ENCODE measurements at places on chromosomes 13 and 19. TPM values are rescaled to one million over a fixed set of nuclear protein-coding genes. Genes with fewer than 3 reads are reported as not detected.

CPB2 gene
- not detected for total RNA-seq

- no peak overlapping the region for H3K27ac ChIP-seq
- no peaks in the 10 kb centered on the region for H3K36me3 ChIP-seq
- DNase-seq, result no peak
- no peaks in the 10 kb centered on the region for H3K27me3 ChIP-seq
These were observed 134.5 kb upstream of the KL start for GRCh38 chr13:32881777-32882145.

DNA sequence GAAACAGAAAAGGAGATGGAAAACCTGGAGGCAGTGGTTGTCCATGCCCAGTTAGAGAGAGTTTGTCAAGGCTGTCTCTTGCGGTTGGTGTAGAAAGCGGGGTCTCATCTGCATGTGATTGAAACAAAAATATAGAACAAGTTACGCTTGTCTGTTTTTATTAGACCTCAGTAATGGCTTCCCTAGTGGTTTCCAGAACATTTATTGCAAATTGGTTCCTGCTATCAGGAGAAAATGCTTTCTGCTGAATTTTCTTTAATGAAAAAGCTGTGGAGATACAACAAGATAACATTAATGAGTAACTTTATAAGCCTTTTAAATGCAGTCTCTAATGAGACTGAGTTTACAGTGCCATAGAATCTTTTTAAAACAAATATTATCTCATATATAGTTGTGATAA is 378.0 kb downstream of the DACH1 start:
- H3K4me3 ChIP-seq, result no peak overlapping the region
- no peaks in the 10 kb centered on the region for H3K36me3 ChIP-seq
- no peaks in the 10 kb centered on the region for H3K4me1 ChIP-seq

RYR1 gene
- 0.19 TPM for total RNA-seq

- H3K4me1 ChIP-seq, result no peaks in the 10 kb centered on the region
- no peaks in the 10 kb centered on the region for H3K27me3 ChIP-seq
- H3K27ac ChIP-seq, result no peak overlapping the region
- peaks cover 33% of the 10 kb centered on the region for H3K36me3 ChIP-seq
- DNase-seq, result no peak
These were observed 22.6 kb downstream of the SUGP1 start for GRCh38 chr19:19297759-19298158.

C1QTNF9 gene
- total RNA-seq, result not detected

GRCh38 chr13:80441968-80442367 is 101.0 kb upstream of the SPRY2 start:
- no peaks in the 10 kb centered on the region for H3K27me3 ChIP-seq
- no peaks in the 10 kb centered on the region for H3K4me1 ChIP-seq
- H3K4me3 ChIP-seq, result no peak overlapping the region
- no peak overlapping the region for H3K27ac ChIP-seq
- no peaks in the 10 kb centered on the region for H3K36me3 ChIP-seq

GRCh38 chr19:3519126-3519525 is 13.0 kb downstream of the FZR1 start:
- H3K4me3 ChIP-seq, result no peak overlapping the region
- no peak overlapping the region for H3K27ac ChIP-seq
- peaks cover 19% of the 10 kb centered on the region for H3K4me1 ChIP-seq
- no peaks in the 10 kb centered on the region for H3K27me3 ChIP-seq

- DNase-seq, result no peak
- peaks cover 2% of the 10 kb centered on the region for H3K4me1 ChIP-seq
- H3K4me3 ChIP-seq, result no peak overlapping the region
- peaks cover 30% of the 10 kb centered on the region for H3K27me3 ChIP-seq
These were observed 3.8 kb downstream of the PPP1R14A start for GRCh38 chr19:38252385-38252784.

GRCh38 chr19:17063428-17063827 is 11.8 kb downstream of the HAUS8 start:
- H3K4me3 ChIP-seq, result no peak overlapping the region
- peaks cover 29% of the 10 kb centered on the region for H3K4me1 ChIP-seq
- no peak for DNase-seq

DNA sequence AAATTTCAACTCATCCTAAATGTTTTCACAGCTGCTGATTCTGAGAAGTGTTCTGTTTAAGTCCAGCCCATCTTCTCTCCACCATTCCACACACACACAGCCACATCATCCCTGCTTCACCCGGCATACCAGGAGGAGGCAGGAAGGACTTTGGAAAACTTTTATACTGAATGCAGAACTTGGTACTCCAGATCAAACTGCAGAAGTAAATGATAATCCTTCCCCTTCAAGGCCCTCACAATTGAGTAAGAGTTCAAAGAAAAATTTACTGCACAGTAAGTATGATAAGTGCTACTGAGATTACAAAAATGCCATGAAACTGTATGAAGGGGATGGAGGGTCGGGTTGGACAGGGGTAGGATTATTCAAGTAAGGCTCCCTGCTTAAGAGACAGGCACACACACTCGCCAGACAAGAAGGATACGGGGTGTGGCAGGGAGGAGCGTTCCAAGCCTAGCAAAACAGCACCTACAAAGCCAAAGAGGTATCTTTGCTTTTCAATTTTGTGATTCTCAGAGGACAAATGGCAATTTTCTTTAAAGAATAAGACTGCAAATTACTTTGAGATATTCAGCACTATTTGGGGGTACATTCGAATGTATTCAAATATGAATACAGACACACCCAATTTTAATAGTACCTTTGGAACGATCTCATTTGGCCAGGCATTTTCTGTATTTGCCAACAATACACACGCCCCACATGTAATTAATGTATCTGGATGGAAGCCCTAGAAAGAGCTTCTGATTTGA is 2.5 kb downstream of the USP12 start:
- H3K4me3 ChIP-seq, result peak overlapping the region; percentile 98
- peaks cover 59% of the 10 kb centered on the region for H3K4me1 ChIP-seq
- peaks cover 4% of the 10 kb centered on the region for H3K36me3 ChIP-seq

LENG1 gene
- 4.1 TPM for total RNA-seq

ZNF426 gene
- 18.6 TPM for total RNA-seq

- peaks cover 4% of the 10 kb centered on the region for H3K27me3 ChIP-seq
- H3K4me3 ChIP-seq, result no peak overlapping the region
- no peak overlapping the region for H3K27ac ChIP-seq
- H3K36me3 ChIP-seq, result no peaks in the 10 kb centered on the region
- no peak for DNase-seq
- no peaks in the 10 kb centered on the region for H3K4me1 ChIP-seq
These were observed 204.3 kb upstream of the IPO5 start for GRCh38 chr13:97749174-97749573.

DNA sequence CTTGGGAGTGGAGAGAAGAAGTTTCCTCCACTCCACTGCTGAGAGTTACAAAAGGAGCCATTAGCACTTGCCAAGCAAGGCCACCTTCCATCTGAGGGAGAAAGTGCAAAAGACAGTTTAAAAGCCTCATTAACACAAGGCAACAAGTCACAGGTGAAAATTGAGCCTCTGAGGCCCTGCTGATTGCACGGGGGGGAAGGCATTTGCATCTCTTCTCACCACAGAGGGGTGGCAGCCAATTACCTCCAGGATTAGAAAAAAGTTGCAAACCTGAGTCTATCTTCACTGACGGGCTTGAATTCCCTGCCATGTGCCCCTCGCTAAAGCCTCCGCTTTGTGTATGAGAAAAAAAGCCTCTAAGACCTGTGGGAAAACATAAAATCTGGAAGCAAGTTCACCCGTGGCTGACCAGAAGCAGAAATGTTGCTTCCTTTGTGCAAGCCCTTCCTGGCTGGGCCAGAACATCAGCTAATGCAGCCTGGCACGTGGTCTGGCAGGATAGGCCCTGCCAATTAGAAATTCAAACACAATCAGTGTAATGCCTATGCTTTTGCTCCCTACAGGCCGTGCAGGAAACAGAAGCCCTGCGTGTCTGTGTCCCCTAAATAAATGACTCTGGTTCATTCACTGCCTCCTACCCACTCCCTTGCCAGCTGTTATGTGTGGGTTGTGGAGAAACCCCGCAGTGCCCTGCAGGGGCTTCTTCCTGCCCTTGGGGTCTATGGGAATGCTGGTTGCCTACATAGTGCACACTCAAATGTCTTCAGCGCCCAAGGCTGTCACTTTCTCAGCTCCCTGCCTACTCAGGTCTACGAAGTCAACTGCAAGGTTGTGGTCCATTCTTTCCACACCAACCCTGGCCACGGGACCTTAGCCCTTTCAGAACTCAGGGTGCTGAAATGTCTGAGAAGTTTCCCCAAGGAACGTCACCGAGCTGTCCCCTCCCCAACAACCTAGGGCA is 150.2 kb downstream of the UQCRFS1 start:
- no peaks in the 10 kb centered on the region for H3K36me3 ChIP-seq
- peaks cover 5% of the 10 kb centered on the region for H3K27me3 ChIP-seq
- H3K4me3 ChIP-seq, result no peak overlapping the region

GRCh38 chr19:11130824-11131455 is 24.6 kb downstream of the SPC24 start:
- H3K36me3 ChIP-seq, result peaks cover 41% of the 10 kb centered on the region
- H3K27ac ChIP-seq, result peak overlapping the region; percentile 29
- H3K4me1 ChIP-seq, result no peaks in the 10 kb centered on the region
- H3K27me3 ChIP-seq, result no peaks in the 10 kb centered on the region
- no peak overlapping the region for H3K4me3 ChIP-seq

DNA sequence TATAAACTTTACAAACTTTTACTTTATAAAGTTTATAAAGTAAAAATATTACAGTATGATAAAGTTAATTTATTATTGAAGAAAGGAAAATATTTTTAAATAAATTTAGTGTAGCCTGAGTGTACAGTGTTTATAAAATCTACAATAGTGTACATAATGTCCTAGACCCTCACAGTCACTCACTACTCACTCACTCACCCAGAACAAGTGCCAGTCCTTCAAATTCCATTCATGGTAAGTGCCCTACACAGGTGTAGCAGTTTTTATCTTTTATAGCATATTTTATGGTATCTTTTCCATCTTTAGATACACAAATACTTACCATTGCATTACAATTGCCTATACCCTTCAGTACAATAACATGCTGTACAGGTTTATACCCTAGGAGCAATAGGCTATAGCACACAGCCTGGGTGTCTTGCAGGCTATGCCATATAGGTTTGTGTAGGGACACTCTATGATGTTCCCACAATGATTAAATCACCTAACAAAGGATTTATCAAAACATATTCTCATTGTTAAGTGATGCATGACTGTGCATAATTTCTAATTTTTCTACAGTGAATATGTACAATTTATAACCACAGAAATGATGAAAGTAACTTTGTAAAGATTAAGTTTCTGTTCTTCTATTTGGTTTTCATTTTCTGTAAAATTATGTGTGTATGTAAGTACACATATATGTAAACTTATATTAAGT is 98.0 kb downstream of the SPRY2 start:
- no peak overlapping the region for H3K4me3 ChIP-seq
- no peaks in the 10 kb centered on the region for H3K27me3 ChIP-seq
- no peak for DNase-seq
- no peaks in the 10 kb centered on the region for H3K4me1 ChIP-seq
- H3K36me3 ChIP-seq, result no peaks in the 10 kb centered on the region

FLT3LG gene
- total RNA-seq, result 61.0 TPM

DNA sequence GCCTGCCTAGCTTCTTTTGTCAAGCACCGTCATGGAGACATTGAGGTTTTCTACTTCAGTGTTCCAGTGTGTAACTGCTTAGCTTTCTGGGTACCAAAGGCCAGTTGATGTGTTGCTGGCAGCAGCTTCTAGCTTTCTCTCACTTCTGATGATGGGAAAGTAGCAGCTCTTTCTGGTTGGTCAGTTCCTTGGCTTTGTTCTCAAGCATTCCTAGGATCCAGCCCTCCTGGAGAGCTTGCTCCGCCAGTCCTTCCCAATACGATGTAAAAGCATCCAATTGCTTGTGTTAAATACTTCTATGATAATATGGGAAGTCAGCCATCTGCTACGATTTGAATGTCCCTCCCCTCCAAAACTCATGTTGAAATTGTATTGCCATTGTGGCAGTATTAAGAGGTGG is 182.8 kb downstream of the UGGT2 start:
- no peaks in the 10 kb centered on the region for H3K4me1 ChIP-seq
- H3K27ac ChIP-seq, result no peak overlapping the region
- DNase-seq, result no peak

DNA sequence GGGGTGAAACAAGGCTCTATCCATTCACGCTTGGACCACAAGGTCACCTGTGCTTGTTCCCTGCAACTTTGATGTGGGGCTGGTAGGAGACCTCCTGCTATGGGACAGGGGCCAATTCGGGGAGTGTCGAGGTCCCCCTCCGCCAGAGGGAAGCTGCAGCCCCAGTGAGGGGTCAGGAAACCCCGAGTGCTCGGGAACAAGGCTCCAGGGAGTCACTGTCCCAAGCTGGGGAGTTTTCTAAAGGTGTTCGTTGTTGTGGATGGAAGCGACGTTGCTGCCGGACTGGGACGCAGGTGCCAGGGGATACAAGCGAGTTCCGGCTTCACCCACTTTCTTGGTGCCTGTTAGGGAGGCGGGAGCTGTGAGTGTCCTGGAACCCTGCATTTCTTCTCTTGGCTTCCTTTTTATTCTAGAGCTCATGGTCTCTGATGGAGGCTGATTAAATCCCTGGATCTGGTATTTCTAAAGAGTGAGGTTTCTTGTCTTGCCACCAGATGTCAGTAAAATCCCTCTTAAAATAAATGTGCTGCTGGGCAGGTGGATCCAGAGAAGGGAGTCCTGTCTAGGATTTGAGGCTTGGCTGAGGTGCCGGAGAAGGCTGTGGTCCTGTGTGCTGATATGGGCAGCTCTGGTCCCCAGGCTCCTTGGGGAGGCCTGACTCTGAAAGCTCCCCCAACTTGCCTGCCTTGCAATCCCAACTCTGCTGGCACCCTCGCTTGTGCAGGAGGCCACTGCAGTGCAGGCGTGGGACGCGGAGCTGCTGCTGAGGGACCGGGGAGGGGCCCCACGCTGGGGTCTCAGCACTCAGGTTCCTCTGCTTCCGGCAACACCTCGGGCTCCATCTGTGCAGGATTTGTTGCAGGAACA is 153.9 kb downstream of the TEX29 start:
- DNase-seq, result no peak
- no peaks in the 10 kb centered on the region for H3K36me3 ChIP-seq
- no peak overlapping the region for H3K4me3 ChIP-seq
- no peak overlapping the region for H3K27ac ChIP-seq
- H3K27me3 ChIP-seq, result no peaks in the 10 kb centered on the region
- H3K4me1 ChIP-seq, result no peaks in the 10 kb centered on the region

ZNF154 gene
- 6.7 TPM for total RNA-seq

GRCh38 chr13:42275098-42275471 is 3.1 kb downstream of the AKAP11 start:
- peaks cover 43% of the 10 kb centered on the region for H3K36me3 ChIP-seq
- peak overlapping the region; percentile 80 for H3K27ac ChIP-seq
- H3K4me1 ChIP-seq, result peaks cover 58% of the 10 kb centered on the region
- H3K4me3 ChIP-seq, result peak overlapping the region; percentile 46
